Colonic mucosa (tissue), 4 donors: ENCODE measurements at places on chromosomes 13 and 19.

DNA sequence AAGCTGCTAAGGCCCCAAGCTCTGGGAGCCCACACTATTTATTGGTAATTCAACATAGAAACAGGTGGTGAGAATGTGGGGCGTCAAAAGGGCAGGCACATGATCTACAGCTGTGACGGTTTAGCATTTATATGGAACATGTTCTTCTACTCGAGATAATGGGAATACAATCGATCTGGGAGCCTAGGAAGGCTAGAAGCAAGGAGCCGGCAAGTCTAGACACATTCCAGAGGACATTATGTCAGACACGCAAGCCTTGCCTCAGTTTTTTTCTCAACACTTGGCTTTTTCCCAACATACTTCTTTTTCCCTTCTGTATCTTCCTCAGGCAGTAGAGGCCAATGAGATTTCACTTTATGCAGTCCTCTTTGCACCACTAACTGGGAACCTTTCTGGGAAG, 315.7 kb upstream of the SLITRK5 start:
- DNase-seq: no peak

DNA sequence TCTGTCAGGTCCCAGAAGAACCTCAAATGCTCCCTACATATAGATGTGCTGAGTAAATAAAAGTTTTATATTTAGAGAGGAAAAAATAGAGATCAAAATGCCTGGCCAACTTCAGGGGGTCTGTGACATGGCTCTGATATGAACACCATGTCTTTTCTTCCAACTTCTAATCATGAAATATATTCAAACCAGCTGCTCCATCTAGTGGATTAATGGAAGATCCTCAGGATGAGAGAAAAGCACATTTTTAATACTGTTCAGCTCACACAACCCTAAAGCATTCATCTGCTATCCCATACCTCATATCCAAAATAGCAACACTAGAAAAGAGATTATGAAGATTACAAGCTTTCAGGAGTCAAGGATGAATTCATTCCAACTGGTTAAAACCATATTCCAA, 56.0 kb upstream of the DOCK9 start:
- DNase-seq: no peak

- DNase-seq: no peak
These were observed 517 bp downstream of the GTF2F1 start for GRCh38 chr19:6392221-6393073.

DNA sequence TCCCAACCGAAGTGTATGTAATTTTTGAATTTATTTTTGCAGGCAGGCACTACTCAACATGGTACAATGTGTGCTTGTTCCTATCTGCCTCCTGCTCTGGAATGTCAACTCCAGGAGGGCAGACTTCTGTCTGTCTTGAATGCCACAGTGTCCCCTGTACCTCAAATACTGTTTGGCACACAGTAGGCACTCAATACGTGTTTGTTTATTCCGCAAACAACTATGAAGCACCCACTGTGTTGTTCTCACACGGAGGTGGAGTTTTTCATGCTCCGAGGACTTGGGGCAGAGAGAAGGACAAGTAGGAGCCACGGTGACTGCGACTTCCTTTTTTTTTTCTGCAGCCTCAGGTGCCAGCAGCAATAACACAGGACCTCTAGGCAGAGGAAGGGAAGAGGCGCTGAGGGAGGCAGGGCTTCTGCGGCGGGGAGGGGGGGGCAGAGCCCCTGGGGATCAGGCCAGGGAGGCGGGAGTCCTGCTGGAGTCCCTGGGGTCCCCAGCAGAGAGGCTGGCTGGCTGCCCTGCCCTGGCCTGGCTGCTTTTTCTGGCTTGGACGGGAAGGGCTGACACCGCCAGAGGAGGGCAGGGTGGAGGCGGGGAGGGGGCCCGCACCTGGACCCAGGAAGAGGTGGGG, 29.3 kb upstream of the TNFAIP8L1 start:
- no peak for DNase-seq

GRCh38 chr19:45515081-45515624, 7.9 kb downstream of the VASP start:
- peak; percentile 71 for DNase-seq

DNA sequence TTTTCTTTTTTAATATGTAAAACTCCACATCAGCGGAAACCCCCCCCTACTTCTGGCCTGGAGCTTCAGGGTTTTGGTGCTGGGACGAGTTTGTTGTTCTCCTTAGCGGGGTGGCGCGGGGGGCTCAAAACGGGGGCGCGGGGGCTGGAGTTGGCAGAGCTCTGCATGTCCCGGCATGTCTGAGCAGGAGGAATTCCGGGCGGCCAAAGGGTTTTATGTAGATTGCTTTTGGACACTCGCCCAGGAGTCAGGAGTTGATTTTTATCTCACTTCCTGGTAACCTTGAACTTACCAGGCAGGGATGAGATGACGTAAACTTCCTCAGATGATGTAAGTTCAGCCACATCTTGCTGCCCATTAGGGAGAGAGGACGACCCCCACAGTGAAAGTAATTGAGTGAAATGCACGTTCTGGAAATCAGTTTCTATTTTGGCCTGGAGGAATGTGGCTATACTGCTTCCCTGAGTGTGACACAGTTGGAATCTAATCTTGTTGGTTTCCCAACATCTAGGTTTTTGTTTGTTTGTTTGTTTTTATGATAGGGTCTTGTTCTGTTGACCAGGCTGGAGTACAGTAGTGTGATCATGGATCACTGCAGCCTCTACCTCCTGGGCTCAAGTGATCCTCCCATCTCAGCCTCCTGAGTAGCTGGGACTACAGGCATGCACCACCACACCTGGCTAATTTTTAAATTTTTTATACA, 21.0 kb upstream of the GDF15 start:
- DNase-seq: peak; percentile 93

DNA sequence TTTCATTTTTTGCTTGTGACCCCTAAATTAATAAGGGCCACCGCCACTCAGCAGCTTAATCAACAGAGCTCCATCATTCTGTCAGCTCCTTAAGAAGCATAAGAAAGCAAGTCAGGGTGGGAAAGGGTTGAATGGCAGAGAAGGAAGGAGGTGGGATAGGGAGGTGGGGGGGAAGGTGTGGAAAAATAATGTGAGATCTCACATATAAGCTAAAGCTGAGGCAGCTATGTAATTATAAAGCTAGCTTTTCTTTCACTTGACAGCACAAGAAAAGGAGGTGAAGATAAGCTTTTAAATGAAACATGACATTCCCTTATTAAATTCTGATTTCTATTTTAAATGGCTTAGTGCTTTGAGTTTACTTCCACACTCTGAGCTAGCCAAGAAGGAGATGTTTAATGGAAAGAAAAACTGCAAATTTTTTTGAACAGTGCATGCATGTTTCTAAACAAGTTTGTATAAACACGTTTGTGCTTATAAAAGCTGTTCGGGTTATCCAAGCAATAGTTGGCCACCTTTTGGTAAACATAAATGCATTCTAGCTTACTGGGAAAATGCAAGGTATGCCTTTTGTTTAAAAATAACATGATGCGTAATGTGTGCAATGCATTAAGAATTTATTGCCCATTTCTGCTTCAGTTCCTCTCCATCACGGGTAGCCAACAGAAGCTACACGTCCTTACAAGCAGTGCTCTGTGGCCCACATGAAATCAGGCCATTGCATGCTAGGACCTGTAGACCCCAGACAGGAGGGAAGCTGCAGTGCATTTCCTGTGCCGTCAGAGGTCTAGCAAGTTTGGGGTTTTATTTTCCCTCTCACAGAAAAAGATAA, 96.2 kb downstream of the LHFPL6 start:
- no peak for DNase-seq

DNA sequence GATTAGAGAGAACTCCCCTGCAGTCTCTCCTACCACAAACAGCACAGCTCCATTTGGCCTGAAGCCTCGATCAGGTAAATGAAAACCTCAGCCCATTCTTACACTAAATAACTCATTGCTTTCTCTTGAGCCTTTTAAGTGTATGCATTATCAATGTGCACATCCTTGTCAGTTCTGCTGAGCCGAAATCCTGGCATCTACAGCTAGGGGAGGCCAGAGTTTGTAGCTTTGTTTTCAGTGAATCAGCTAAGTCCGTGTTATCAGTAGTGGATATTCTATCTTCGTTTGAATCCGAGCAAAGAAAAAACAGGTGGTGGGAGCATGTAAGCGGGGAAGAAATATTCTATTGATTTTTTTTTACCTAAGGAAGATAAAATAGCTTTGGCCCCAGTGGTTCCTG, 84.4 kb downstream of the ESD start:
- DNase-seq: no peak

- no peak for DNase-seq
These were observed 5.3 kb downstream of the DMAC2 start for GRCh38 chr19:41434450-41434849.
